NCI-H1417 (cell line): ENCODE measurements at places on chromosomes 1 and 21.

DNA sequence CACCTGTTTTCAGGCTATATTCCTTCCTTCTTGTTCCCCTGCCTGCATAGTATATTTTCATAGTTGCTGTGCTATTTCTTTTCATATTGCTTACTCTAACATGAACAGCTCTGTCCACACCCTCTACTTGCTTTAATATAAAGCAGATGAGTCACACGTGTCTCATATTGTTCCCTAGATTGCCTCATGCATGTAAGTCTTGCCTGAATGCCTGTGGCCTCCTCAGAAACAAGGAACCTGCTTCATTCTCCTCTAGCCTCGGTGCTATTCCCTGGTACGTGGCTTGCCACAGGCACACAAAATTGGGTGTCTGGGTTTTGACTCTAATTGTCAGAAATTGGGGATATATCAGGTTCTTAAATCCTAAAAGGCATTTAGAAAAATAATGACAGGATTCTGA is 16.5 kb upstream of the PKP1 start:
- DNase-seq = peak; percentile 15

DNA sequence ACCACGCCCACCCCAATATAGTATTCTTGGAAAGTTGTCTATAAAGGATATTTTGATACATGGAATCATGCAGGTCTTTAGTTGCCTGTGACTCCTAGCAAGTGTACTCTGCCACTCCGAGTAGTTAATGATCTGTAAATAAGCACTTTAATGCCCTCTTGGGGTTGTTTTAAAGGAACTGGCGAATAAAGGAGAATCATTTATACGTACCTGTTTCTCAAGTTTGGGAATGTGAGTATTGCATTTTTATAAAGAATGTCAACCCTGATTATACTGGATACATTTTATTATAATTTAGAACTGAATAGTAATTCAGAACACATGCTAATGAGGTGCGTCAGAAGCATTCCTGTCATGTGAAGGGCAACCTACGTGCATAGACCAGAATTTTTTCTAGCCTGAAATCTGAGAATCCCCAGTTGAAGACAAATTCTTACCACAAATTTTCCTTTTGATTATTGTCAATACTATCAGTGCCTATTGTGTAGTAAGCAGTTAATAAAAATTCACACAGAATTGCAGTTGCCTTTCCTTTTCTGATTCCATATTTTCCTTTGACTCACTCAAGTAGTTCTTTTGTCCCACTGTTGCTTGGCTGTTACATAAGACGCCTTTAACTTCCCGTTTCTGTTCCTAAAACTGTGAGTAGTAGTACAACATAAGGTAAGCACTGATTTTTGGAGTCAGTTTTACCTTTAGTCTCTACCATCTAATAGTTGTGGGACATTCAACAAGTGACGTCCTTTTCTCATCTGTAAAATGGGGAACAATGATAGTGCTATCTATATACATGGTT is 5.1 kb downstream of the AHCYL1 start:
- no peak for DNase-seq

GRCh38 chr21:14757533-14758327 is 211.6 kb upstream of the SAMSN1 start:
- DNase-seq = no peak

DNA sequence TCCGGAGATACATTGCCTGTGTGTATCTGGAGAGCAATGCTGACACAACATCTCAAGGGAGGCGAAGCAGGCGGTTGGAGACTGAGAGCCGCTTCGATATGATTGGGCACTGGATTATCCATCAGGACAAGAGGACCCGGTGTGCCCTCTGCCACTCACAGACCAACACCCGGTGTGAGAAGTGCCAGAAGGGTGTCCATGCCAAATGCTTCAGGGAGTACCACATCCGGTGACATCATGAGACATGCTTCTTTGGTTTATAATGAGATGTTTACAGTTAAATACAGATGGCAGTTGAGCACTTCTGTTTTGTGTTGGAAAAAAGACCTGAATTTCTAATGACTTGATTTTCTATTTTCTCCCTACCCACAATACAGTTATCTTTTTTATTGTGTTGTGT is 12.1 kb downstream of the PGBD2 start:
- no peak for DNase-seq

GRCh38 chr1:208641579-208642280 is 397.5 kb upstream of the PLXNA2 start:
- DNase-seq = no peak

DNA sequence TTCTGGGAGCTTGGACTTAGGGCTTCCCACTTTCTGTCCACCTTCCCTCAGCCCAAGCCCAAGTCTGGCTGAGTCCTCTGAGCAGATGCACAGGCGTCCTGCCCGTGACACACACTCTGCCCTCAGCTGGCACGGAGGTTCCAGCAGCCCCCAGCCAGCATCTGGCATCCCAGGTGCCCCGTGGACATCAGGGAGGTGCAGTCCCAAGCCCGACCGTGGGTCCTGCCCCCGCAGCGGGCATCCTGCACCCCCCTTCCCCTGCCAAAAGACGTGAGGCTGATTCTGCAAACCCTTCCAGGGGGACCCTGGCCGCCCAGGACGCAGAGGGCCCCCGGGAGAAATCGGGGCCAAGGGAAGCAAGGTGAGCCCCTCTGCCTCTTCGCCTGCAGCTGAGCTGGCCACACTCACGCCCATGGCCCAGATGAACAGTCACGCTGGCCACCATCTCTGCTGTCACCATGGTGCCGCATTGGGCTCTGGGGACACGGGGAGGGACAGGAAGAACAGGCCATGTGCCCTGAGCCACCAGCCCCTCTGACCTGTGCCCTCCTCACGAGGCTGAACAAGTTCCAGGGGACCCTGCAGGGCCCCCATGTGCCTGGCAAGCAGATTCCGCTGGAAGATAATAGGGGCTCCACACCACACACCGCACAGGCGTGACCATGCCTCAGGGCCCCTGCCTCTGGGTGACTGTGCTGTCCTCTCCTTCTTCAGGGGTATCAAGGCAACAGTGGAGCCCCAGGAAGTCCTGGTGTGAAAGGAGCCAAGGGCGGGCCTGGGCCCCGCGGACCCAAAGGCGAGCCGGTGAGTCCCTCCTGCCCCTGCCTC is 20.6 kb downstream of the COL6A2 start:
- no peak for DNase-seq

DNA sequence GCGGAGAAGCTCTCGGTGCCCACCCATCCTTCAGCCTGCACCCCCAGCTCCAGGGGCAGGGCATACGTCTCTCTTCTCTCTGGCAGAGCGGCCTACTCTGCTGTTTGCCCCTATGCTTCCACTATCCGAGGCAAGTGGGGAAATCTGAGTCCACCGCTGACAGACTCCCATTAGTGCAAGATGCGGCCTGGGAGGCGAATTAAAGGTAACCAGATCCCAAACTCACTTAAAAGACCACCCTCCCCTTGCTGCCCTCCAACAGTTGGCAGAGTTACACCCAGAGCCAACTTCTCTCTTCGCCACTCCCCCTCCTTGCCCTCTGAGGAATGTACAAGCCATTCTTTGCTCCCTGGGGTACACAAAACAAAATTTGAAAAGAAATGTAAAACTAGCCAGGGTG is 6.4 kb downstream of the FOXD3 start:
- no peak for DNase-seq

DNA sequence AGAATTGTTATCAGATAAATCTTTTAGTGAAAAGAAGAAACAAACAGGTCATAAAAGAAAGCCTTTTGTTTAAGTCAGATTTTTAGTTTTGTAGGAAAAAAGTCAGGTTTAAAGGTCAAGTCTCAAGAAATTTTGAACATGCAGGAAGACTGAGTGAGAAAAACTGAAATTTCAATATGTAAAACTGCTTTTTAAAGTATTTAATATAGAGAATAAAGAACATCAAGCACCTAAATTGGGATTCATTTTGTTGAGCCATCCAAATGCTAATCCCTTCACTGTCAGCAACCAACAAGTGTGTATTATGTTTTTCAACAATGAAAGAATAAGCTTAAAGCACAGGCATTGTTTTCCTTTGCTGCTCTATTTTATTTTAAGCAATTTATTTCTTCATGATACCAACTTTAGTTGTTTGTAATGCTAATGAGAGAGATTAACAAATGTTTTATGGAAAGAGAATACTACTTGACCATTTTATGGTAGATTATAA is 114.9 kb upstream of the SERTAD4 start:
- no peak for DNase-seq

DNA sequence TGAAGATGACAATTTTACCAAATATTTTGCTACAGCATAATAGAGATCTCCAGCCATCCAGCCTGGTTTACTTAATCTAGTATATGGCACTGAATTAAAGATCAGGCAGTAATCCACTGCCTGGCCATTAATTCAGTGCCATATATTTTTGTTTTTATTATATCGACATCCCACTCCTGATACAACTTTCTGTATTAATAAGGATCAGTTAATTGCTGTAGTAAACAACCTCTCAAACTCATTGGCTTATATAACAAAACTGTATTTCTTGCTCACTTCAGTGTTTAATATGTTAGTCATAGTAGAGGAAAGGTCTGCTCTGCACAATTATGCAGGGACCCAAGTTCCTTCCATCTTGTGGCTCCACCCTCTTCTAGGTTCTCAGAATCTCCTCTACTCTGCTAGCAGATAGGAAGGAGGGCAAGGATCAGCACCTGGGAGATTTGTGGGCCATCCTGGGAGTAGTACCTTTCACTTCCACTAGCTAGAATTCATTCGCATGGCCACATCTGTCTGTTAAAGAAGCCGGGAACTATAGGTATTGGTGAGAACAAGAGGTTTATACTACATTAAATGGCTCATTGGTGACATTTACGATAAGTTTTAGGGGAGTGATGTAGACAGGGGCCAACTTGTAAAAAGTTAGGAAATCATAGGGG is 3.6 kb upstream of the ZDHHC18 start:
- no peak for DNase-seq

DNA sequence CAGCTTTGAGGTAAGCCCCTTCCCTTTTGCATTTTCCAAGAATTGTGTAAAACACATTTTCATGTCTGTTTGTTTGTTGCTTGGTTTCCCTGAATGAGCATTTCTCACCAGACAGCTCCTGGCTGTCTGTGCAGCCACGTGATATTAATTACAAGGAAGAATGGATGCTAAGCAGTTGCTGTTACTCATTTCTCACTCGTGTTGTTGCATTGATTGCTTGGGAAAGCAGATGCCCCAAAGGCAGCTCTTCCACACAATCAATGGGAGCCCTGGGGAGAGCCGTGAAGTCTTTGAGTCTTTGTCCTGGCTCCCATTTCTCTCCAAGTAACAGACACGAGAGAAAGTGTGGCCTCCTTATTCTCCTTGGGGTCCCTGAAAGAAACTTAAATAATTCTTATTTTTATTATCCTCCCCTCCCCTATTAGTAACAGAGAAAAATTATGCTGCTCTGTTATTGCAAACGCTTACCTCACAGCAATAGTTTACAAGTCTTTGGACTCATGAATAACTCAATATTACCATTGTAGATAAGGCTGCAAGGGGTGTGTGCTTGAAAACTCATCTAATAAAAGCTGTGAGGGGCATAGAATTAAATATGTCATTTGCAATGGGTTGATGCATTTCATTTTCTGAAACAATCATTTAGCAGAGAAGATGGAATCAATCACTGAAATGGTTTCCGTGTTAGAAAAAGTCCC is 127.7 kb upstream of the CAMK1G start:
- DNase-seq = no peak

- peak; percentile 88 for DNase-seq
Measured at GRCh38 chr1:26788836-26789611, 1.3 kb downstream of the PIGV start.

DNA sequence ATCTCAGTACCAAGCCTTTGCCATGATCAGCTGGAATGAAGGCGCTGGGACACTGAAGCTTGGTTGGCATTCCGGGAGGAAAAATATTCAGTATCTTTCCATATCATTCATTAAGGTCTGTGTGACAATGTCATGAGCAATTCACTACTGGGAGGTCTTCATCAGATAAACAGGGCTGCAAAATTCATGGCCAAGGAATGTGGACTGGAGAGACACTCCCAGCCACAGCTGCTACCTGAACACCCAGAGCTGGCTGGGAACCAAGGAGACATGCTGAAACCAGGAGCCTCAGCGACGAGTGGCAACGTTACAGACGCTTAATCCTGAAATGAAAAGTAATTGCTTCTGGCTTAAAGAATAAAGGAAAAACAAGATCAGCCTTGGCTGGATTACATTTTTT is 30.6 kb upstream of the DDAH1 start:
- DNase-seq = no peak

- DNase-seq = no peak
Measured at GRCh38 chr1:169099561-169099960, 6.9 kb upstream of the ATP1B1 start.

DNA sequence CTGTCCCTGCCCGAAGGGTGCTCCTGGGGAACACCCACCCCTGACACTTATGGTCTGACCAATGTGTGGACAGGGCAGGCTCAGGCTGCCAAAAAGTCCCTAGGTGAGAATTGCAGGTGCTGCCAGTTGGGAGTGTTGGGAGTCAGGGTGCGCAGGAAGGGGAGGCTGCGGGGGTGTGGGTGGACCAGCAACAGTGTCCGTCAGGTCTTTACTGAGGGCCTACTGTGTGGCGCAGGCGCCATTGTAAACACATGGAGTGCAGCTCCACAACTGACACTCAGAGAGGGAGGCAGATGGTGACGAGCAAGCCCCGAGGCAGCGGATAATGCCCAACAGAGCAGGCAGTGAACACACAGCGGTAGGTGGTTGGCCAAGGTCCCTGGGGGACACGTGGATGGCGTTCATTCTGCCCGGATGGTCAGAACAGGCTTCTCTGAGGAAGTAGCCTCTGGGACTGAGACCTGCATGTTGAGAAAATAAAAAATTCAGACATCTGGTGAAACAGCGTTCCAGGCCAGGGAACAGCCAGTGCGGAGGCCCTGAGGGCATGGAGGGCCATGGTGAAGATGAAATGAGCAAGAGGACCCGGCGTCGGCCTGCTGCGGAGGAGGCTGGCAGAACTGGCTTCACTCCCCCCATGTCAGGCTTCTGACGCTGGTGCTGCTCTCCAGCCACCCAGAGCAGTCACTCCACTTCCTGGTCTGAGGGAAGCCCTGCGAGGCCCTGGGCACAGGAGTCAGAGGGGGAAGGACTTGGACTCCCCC is 136.2 kb upstream of the ZBTB40 start:
- DNase-seq = no peak

DNA sequence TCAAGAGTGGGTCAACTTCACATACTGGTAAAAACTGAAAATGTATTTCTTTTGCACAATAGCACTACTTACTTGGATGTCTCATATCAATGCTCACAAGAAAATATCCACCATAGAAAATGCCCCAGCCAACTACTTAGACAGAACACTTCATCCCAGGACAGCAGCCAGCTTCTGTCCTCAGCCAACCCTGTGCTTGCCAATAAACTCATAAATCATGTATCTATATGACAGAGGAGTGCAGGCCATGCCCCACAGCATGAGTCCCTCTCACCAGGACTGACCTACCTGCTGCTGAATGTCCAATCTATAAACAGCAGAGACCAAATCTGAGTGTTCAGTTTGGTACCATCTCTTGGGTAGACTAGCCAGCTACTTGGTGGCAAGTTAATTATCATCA is 179.3 kb downstream of the OMA1 start:
- DNase-seq = no peak
